ENCODE measurements at places on chromosomes 4 and X.
A peak's percentile ranks its signal among the peaks of the same experiment; 100 is the strongest.

DNA sequence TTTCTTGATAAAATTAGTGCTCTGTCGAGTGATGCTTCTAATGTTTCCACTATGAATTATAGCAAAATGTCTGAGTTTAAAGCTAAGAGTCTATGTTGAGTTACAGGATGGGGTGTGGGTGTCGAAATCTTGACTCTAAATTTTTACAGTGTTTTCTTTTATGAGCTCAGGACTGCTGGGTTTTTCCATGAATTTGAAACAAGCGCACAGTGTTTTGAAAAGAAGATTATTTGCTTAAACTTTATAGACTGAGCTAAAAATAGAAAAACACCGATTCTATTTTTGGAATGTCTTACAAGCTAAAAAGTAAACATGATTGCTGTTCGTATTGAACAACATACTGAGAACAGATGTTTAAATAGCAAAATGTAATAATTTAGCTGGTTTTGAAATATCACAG, 7.5 kb downstream of the PTTG2 start:
- DNase-seq: no peak

- DNase-seq: peak; percentile 40
These were observed 952 bp downstream of the ARSD start for GRCh38 chrX:2928191-2928582.

GRCh38 chr4:149120331-149121022, 678.3 kb upstream of the NR3C2 start:
- DNase-seq: no peak

- no peak for DNase-seq
These were observed 25.2 kb downstream of the TAF7L start for GRCh38 chrX:101265869-101266428.

Data from CD4-positive, alpha-beta T cell treated with Interferon alpha-2 for 1 hour (primary cell).